ENCODE measurements at places on chromosomes 12 and 14. TPM values are rescaled to one million over a fixed set of nuclear protein-coding genes. Genes with fewer than 3 reads are reported as not detected.

The IL31 gene
- total RNA-seq: not detected

The PLEKHD1 gene
- total RNA-seq: under 0.01 TPM

The KRT3 gene
- total RNA-seq: not detected

The AICDA gene
- total RNA-seq: not detected

The GPD1 gene
- 0.25 TPM for total RNA-seq

The KCNMB4 gene
- total RNA-seq: 1.9 TPM

The MORN3 gene
- total RNA-seq: 0.16 TPM

The P2RX4 gene
- total RNA-seq: 31.1 TPM

The AJUBA gene
- total RNA-seq: 123 TPM

The GPR132 gene
- 0.38 TPM for total RNA-seq

The ADAMTS20 gene
- not detected for total RNA-seq

The B3GNT4 gene
- 0.49 TPM for total RNA-seq

The PLEKHG7 gene
- not detected for total RNA-seq

The AQP2 gene
- total RNA-seq: not detected

The MFAP5 gene
- 1.5 TPM for total RNA-seq

The SLC15A5 gene
- total RNA-seq: not detected

The FOXM1 gene
- total RNA-seq: 84.1 TPM

The LYZ gene
- not detected for total RNA-seq

The TAS2R42 gene
- not detected for total RNA-seq

The APOF gene
- not detected for total RNA-seq
